ENCODE measurements at places on chromosomes 11 and 22. TPM values are rescaled to one million over a fixed set of nuclear protein-coding genes. Genes with fewer than 3 reads are reported as not detected.
A peak's percentile ranks its signal among the peaks of the same experiment; 100 is the strongest.

CRACR2B gene
- total RNA-seq = 5.6 TPM

DNA sequence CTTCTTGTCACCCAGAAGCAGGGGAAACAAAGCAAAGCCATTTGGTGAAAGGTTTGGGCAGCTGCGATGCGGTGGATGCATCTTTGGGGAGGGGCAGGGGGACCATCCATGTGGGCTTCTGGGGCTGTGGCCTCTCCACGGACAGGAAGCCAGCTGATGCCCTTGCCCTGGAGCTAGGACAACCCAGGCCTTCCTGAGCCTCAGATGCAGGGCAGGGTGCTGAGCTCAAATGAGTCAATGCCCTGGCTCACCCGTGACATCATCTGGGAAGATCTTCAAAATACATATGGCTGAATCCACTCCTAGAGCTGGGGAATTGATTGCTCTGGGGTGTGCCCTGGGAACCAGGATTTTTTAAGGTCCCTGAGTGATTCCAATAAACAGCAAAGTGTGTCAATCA lies 1418.2 kb downstream of the TBC1D22A start:
- no peak for DNase-seq

DNA sequence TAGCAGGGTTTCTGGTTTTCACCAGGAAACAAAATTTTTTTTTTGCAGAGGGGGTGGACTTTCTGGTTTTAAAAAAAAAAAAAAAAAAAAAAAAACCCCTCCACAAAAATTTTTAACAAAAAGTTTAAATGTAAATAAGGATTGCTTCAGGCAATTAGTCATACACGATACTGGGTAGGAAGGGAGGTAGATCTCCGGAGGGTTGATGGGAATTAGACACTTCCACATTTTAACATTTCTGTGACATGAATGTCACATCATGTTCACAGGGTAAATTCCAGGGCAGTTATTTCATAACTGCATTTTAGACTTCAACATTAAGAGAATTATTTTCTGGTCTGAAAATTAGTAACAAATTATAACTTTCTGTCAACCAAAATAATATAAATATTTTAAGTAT lies 15.9 kb downstream of the NUP98 start:
- no peak for DNase-seq

DNA sequence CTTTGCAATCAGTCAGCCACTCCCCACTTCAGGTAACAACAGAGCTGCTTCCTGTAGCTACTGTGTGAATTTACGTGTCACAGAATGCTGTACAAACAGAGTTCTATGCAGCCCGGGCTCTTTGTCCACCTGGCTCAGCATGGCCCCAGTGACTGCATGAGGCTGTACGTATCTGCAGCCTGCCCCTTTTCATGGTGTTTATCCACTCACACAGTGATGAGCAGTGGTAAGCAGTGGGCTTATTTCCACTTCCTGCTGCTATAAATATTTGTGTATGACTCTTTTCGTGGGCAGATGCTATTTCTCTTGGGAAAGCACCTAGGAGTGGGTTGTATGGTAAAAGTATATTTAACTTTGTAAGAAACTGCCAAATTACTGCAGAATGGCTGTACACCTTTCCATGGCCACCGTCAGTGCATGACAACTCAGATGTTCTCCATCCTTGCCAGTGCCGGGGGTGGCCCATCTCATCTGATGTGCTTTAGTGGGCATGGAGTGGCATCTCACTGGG lies 43.3 kb downstream of the MYEOV start:
- no peak for DNase-seq

GRCh38 chr11:57427727-57428082 lies 784 bp upstream of the SLC43A3 start:
- peak; percentile 75 for DNase-seq
